ENCODE measurements at places on chromosomes 4 and X.

DNA sequence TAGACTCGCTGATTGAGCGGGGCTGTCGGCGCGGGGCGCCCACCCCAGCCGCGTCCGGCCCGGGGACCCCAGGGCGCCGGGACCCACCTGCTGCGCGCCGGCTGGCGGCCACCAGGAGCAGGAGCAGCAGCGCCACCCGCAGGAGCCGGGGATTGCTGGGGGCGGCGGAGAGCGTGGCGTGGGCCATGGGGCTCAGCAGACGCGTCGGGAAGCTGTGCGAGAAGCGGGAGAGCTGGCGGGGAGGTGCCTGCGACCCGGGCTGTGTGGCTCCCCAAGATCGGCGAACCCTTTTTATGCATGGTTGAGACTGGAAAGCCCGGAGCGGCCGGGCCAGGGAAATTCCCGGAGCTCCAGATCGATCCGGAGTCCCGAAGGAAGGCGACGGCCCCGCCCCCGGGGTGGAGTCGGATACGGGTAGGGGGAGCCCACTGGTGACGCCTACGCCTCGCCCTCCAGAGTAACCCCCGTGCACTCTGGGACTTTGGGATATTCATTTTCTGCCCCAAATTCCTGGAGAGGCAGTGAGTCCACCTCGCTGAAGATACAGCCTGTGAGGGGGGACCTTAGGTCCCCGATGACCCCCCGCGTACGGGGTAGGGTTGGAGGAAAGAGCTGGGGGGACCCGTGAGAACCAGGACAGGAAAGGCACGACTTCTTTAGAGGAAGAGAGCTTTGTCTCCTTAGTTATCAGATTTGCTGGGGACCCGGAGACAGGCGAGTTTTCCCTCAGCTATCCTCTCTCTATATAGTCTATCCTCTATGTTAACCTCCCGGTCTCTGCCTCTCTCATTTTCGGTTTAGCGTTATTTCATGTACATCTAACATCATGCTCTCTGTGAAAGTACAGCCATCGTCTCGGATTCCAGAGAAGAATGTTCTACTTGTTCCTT lies at the start of gene CXCL3:
Gene CXCL3 (minus strand): TSS at position 265 of the 890 bp plus-strand sequence. CDS start 78 bp downstream, at position 187.
- peak; percentile 15 for DNase-seq

- no peak for DNase-seq
Observed at GRCh38 chr4:148831945-148832344, 389.7 kb upstream of the NR3C2 start.

DNA sequence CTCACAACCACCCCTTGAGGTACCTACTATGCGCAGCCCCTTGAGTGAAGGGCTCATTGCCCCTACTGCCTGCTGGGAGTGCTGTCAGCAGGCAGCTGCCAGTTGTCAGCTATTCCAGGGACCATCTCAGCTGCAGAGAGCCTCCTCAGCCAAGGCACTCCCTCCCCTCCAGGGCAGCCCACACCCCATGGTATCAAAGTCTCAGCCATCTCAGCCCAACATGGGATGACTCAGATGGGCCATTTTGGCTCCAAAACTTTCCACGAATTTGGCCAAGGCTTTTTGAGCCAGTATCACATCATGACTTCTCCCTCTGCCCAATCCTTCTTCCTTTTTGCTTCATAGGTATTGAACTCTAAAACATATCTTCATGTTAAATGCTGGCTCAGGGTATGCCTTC lies 61.4 kb upstream of the MAP3K15 start:
- DNase-seq = no peak

- no peak for DNase-seq
Observed at GRCh38 chr4:86935853-86936733, 1.3 kb downstream of the AFF1 start.

GRCh38 chrX:51614353-51615012 lies 4.2 kb downstream of the CENPVL3 start:
- DNase-seq = no peak

- DNase-seq = peak; percentile 55
Observed at GRCh38 chrX:51893931-51894696, 691 bp downstream of the MAGED1 start.

DNA sequence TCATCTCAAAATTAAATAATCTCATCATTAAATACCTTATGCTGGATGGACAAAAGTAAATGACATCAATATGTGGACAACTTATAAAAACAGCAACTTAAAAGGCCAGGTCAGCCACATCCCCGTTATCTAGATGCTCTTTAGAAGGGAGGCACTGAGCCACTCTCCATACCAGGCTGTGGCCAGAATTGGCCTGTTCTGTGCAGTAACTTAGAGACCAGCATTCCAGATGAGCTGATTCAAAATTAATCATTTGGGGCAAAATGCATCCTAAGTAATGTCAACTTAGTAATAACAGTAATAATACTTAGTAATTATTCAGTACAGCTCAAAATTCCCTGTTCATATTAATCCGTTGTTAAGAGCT lies 373.6 kb downstream of the FBXW7 start:
- DNase-seq = no peak
